Stimulated activated CD8-positive, alpha-beta memory T cell treated with anti-CD3 and anti-CD28 coated beads, Interleukin-4, amount 100 ng/mL, for 4 hours (primary cell): ENCODE measurements at places on chromosomes 5 and 9.

GRCh38 chr9:31574006-31574765 lies 810.3 kb upstream of the ACO1 start:
- DNase-seq: no peak

DNA sequence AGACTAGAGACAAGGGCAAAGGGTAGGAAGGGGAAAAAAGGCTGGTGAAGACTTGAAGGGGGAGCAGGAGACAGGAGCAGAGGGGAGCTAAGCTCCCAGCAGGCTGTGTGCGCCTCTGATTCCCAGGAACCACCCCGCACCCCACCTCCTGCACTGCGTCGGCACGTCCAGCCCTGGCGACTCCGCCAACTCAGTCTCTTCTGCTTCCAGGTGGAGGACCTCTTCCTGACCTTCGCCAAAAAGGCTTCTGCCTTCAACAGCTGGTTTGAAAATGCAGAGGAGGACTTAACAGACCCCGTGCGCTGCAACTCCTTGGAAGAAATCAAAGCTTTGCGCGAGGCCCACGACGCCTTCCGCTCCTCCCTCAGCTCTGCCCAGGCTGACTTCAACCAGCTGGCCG lies 30.5 kb downstream of the DYNC2I2 start:
- DNase-seq: no peak

GRCh38 chr9:121464968-121465367 lies 34.7 kb downstream of the GGTA1 start:
- no peak for DNase-seq

DNA sequence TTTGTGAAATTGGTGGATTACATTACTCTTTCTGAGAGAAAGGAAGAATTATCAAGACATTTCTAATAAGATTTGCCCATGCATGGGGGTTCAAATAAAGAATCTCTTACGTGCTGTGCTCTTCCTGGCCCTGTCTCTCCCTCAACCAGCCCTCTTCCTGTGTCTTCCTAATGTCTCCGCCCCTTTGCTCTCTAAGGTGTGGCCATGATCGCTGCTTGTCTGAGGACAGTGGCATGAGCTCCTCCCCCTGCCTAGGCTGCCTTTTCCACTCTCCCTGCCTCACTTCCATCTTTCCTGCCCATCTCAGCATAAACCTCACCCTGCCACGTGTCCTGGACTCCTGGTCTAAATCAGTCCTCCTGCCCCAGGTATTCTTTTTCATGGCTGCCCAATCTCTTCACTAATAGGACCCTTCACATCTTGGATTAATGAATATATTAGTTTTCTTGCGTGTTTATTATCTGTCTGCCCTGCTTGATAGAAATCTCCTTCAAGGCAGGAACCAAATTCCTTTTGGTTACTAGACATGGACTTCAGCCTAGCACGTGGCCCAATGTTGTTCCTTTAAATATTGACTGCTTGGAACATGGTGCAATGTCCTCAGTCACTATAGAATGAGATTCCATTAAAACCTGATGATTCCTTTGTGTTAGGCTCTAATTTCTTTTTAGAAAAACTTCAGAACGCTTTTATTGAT lies 122.3 kb downstream of the MTRR start:
- DNase-seq: no peak

DNA sequence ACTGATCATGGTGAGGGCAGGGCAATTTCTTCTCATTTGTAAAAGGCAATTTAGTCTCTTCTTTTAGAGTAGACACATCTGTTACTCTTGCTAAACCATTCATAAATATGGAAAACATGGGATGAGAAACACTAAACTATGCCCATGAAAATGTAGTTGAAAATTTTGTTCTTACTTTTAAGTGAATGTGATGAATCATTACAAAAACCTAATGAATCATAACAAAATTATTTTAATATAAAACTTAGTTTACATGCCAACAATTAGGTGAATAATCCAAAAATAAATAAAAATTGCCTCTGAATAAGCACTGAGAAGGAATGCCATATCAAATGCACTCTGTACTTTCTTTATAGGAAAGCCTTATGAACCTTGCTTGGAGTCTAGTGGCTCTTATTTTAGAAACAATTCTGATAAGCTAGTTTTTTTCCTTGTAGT lies 297.7 kb upstream of the EFNA5 start:
- DNase-seq: no peak

DNA sequence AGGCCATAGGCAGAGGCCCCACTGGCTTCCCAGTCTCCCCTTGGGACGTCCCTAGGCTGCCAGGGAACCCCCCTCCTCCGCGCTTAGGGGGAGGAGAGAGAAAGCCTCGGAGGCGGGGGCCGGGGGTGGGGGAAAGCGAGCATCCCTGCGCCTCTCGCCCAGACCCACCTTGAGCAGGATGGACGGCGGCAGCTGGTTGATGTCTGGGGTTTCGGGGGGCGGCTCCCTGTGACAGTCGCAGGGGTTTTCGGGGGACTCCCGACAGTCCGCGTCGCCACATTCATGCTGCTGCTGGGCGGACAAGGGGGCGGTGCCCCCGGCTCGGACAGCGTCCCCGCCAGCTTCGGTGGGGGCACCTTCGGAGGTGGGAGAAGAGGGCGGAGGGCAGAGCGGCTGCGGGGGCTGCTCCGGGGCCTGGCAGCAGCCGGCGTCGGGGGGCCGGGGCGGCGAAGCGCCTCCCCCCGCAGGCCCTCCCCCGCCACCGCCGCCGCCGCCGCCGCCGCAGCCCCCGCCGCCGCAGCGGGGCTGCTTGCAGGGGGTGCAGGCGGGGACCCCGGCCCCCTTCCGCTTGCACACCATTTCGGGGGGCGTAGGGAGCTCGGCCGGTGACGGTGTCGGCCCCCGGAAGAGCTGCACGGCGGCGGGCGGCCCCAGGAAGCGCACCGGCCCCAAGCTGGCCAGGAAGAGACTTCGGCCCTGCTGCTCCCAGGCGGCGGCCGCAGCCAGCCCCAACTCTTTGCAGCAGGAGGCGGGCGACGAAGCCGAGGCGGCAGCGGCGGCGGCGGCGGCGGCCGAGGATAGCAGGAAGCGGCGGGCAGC lies 1.2 kb downstream of the FBXL17 start:
- peak; percentile 30 for DNase-seq

- no peak for DNase-seq
These were observed 126.4 kb downstream of the SPOCK1 start for GRCh38 chr5:137372773-137373160.

DNA sequence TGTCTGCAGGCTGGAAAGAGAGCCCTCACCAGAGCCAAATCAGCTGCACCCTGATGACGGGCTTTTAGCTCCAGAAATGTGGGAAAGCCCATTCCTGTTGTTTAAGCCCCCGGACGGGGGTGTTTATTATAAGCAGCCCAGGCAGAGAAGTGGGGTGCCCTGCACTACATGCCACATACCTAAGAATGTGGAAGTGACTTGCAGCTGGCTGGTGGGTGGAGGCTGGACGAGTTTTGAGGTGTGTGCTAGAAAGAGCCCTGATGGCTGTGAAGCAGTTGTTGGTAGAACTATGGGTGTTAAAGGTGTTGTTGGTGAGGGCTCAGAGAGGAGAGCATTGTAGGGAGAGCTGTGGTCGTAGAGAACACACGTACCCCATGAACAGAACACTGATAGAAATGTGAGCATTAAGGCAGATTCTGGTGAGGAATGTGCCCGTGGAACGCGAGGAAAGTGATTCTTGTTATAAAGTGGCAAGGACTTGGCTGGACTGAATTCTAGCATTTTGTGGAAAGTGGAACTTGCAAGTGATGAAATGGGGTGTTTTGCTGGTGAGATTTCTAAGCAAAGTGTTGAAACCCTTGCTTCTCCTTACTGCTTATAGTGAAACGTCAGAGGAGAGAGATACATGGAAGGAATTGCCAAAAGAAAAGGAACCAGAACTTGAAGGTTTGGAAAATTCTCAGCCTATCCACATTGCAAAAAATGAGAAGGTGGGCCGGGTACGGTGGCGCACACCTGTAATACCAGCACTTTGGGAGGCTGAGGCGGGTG lies 38.9 kb downstream of the AHRR start:
- no peak for DNase-seq

DNA sequence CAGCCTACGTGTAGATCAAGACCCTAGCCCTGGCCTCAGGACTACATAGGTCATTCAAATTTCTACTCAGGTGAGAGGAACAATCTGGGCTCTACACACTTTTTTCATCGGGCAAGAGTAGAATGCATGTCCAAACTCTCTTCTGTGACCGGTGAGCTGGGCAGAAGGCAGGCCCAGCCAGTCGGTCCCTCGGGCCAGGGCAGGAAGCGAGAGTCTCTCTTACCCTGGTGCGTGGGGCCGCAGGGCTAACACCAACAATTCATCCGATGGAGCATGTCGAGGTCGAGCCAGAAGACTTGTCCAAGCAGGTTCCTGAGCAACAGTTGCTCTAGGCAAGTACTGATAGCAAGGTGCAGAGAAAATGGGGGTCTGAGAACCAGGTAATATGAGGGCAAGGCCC lies 88.5 kb downstream of the KLHL3 start:
- DNase-seq: no peak

DNA sequence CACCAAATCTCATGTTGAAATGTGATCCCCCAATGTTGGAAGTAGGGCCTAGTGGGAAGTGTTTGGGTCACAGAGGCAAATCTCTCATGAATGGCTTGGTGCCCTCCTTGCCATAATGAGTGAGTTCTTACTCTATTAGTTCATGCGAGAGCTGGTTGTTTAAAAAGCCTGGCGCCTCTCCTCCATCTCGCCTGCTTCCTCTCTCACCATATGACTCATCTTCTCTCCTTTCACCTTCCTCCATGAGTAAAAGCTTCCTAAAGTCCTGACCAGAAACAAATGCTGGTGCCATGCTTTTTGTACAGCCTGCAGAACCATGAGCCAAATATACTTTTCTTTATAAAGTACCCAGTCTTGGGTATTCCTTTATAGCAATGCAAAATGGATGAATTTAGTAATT lies 20.9 kb upstream of the ARHGAP26 start:
- DNase-seq: no peak

DNA sequence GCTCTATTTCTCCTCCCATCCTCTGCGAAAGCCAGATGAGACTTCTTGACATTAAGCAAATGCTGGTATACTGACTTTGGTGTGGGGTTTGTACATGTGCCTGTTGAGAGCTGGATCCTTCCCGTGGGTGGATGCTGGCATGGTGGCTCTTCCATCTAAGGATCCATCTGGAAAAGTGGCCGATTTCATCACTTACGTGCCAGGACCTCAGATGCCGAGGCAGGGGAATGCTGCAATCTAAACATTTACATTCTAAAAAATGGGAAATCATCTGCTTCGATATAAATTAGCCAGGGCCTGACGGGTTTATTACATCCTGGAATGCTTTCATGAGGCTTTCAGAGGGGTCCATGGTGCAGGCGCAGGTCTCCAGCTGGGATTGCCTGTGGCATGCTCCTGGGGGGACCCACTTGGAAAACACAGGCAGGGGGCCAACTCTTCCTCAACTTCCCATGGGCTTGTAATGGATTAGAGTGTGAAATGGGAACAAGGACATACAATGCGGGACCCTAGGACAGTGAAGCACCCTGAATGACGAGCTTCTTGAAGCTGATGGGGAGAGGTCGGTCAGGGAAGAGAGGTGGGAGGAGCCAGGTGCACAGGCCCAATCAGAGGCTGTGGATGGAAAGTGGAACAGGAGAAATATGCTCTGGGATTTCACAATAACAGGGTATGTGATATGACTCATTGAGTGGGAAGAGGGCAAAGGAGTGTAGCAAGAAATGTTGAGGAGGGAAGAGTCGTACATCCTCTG lies 105.5 kb upstream of the PITX1 start:
- no peak for DNase-seq

DNA sequence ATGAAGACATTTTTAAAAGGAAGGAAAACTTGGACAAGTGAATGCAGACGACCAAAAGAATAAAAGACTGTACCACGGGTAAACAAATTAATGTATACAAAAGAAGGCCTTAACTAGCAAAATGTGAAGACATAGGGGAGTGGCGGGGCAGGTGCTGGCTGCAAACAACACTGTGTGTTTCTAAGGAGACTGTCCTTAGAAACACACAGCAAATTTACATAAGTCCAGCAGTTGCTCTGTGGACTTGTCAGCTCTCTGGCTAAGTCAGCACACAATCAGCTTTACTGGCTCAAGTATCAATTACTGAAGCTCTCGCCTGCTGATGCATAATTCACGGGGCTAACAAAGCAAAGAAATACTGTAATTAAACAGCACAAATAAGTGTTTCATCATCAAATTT lies 24.8 kb downstream of the PTBP3 start:
- no peak for DNase-seq

DNA sequence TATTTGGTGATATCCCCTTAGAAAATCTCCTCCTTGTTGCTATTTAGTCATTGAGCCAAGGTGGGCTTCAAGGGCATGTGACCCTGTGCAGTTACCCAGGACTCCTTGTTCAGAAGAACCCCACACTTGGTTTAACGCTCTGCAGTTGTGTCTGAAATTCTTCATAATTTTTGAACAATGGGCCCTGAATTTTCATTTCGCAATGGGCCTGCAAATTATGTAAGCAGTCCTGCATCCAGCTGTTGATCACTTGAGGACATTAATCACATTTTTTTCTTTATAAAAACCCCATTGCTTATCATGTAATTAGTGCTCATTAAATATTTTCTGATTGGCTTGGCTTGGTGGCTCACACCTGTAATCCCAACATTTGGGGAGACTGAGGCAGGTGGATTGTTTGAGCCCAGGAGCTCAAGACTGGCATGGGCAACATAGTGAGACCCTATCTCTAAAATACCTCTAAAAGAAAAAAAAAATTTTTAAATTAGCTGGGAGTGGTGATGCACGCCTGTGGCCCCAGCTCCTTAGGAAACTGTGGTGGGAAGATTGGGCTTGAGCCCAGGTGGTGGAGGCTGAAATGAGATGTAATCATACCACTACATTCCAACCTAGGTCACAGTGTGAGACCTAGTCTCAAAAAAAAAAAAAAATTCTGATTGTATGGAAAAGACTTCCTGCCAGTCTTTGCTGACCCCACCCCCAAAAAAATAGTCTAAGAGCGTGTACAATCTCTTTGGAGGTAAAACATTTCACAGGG lies 194.2 kb upstream of the HAPLN1 start:
- no peak for DNase-seq

DNA sequence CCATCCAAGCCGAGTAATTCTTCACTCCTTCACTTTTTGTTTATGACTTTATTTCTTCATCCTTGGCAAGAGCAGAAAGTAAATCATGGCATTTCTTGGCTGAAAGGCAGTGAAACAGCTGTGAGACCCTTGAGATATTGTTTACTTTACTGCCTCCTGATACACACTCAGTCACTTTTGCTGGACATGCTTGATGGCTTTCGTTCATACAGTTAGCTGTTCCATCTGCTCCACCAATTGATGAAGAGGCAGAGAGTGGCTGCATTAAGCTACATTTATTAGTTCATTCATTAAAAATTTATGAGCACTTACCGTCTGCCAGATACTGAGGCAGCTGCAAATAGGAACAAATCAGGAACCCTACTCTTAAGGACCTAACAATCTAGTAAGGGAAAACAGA lies 184.4 kb upstream of the OR13F1 start:
- no peak for DNase-seq

- no peak for DNase-seq
These were observed 58.3 kb upstream of the SPATA31E1 start for GRCh38 chr9:87824216-87824875.
